ENCODE measurements at places on chromosomes 2 and 18. TPM values are rescaled to one million over a fixed set of nuclear protein-coding genes. Genes with fewer than 3 reads are reported as not detected.

DNA sequence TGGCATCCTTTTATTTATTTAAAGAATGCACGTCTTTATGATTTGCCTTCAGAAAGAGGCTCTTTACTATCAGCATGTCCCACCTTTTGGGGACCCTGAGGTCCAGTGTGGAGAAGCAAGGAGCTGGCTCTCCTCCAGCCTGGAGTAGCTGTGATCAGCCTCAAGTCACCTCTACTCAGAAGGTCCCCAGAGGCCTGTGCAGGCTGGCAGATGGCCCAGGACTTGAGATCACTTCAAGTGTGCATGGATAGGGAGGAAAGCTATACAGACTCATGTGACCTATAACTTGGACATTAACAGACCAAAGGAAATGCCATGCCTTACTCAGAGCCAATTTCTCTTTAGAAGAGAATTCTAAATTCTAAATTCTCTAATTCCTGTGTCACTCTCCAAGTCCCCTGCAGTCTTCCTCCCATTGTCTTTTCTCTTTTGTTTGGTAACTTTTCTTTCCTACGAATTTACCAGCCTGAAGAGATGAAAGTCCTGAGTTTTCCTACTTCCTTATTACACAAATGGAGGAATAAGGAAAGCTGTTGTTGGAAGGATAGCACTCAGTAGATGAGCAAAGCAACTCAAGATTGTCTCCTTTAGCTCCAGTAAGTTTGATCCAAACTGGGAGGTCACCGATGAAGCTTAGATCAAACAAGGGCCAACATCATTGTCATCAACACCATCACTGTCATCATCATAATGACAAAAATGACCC is 163.9 kb downstream of the GFPT1 start:
- DNase-seq = peak; percentile 62

GRCh38 chr2:157946919-157947557 is 70.9 kb upstream of the ACVR1 start:
- DNase-seq = no peak

- DNase-seq = no peak
Observed at GRCh38 chr18:79372991-79373390, 22.7 kb upstream of the NFATC1 start.

SGPP2 gene
- 24.8 TPM for total RNA-seq

CREG2 gene
- 0.25 TPM for total RNA-seq
